ENCODE measurements at places on chromosomes 12 and 14.

DNA sequence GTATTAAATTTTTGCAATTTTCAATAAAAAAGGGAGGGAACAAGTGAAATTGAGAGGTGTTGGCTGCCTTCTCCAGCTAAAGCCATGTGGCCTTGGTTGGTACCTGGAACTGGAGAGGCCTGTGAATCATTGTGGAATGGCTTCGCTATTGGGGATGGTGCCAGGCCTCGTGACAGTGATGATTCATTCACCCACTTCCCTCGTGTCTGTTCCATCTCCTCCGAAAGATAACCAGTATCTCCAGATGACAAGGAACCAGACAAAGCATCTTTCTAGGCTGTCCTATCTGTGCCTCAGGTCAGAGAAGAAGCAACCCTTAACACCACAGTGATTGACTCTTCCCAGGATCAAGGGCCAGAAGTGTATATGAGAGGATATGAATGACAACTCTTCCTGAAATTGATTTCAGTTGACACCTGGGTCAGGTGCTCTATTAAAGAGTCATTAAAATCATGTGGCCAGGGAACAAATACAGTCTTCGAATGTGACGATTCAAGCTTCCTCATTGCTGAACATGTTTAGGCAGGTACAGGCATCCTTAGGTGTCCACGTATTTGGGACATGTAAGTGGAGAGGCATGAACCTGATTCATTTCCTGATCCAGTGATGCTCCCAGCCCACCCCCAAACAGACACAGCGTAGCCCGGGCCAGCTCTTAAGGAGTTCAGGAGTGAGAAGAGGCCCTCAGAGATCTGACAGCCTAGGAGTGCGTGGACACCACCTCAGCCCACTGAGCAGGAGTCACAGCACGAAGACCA lies at the start of gene RNASE7:
Gene RNASE7 (plus strand): TSS at position 687 of the 758 bp plus-strand sequence. CDS start 631 bp downstream, outside the sequence.
- no peak for DNase-seq

DNA sequence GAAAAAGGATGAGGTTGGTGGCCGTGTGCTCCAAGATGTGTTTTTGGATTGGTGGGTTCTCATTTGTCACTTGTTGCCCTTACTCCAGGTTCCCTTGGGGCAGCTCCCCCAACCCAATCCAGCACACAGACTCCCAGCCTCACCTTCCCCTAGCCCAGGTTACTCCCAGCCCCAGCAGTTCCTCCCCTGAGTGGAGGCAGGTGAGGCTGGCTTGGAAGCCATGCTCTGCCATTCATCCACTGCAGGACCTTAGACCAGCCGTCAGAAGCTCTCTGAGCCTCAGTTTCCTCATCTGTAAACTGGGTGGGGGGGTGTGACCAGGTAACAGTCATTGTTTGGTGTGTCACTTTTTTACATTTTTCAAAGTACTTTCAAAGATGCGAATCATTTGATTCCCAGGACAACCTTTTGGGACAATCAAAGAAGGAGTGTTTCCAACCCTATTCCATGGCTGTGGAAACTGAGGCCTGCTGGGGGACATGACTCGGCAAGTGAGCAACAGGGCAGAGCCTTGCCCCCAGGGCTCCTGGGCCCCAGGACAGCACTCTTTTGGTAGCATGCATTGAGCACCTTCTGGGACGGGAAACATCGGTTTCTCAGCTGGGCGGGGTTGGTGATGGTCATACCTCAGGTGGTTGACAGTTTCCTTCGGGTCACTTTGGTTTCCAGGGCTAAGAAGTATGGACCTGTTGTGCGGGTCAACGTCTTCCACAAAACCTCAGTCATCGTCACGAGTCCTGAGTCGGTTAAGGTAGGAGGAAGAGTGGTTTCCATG lies 7.2 kb downstream of the CYP46A1 start:
- no peak for DNase-seq

- no peak for DNase-seq
These were observed 28.2 kb downstream of the EEA1 start for GRCh38 chr12:92900941-92901340.

DNA sequence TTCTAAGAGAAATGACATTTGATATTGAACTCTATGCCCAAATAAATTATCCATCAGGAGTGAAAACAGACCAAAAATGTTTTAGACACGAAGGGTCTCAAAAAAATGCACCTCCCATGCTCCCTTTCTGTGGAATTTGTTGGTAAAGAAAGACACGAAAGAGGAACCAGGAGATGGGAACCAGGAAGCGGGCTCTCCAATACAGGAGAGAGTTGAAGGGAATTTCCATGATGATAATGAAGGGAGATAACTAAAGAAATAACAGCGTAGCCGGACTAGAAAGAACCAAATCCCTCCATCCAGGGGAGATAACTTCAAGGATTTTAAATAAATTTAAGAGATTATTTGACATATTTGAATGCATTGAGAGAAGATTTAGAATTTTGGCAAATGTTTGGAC lies 183.0 kb downstream of the DUSP6 start:
- no peak for DNase-seq

DNA sequence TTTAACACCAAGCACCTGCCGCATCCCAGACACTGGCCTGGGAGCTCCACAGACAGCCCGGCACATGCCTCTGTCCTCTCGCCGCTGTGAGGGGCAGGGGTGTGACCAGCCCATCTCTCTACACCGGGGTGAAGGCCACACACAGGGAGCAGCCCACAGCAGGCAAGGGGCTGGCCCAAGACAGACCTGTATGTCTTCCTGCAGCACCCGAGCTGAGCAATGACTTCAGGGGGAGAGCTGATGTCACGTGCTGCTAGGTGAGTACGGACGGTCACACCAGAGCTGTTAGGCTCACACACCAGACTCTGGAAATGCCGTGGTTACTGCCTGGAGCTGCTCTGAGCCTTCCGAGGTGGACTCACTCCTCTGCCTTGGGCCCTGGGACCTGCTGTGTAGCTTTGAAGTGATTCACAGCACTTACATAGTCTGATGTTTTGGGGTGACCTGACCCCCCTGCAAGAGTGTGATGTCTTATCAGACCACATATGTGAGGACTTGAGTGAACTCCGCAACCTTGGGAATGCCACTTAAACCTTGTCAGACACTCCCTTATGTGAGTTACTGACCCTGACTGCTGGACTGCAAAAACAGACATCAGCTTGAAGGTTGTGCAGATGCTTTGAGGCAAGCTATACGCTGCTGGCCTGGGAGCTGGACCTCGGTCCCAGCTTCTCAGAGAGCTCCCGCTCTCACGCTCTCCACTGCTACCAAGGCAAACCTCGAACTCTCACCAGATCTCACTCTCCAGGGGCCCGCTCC lies 1.8 kb downstream of the XRCC3 start:
- no peak for DNase-seq

GRCh38 chr12:49323524-49324097 lies 556 bp downstream of the TROAP start:
- DNase-seq, result no peak

DNA sequence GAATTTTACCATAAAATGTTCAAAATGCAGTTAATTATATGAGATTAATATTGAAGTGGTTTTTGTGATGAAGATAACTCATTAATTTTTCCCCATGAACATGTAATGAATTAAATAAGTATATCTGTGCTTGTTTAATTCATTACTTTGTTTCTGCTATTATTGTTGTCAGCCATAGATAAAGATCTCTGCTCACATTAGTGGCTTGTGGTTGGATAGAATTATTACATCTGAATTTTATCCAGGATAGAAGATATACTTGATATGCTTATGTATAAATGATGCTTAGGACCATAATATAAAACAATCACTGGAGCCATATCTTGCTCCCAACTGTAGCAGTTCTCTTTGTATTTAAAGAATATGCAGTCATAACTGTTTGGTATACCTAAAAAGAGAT lies 18.5 kb downstream of the TSPAN19 start:
- DNase-seq, result no peak

GRCh38 chr14:92883066-92883465 lies 39.9 kb upstream of the CHGA start:
- no peak for DNase-seq

- no peak for DNase-seq
These were observed 272.0 kb downstream of the RPAP3 start for GRCh38 chr12:47433876-47434275.

- no peak for DNase-seq
These were observed 33.7 kb downstream of the TCTN1 start for GRCh38 chr12:110647631-110648040.

GRCh38 chr12:22687361-22688076 lies 62.5 kb downstream of the ETNK1 start:
- peak; percentile 51 for DNase-seq

- no peak for DNase-seq
These were observed 172.4 kb upstream of the RTL1 start for GRCh38 chr14:101075801-101076413.

- DNase-seq, result no peak
These were observed 1.4 kb downstream of the ETNK1 start for GRCh38 chr12:22626406-22626805.

GRCh38 chr14:33642080-33642479 lies 308.8 kb downstream of the EGLN3 start:
- no peak for DNase-seq

DNA sequence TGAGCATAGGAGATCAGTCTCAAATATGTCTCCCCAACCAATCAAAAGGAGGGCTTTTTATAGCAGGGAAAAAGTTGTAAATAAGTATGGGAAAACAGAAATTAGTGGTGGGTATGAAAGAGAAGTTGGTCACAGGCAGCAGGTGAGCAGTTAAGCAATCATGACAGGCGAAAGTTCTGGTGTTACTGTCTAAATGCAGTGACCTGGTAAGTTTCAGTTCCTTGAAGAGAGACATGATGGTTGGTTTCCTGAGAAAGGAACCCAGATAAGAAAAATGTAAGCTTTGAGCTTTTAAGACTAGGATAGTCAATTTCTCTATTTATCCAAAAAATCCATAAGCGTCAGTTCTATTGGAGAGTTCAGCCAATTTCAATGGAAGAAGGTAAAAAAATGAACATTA lies 466.2 kb upstream of the FLRT2 start:
- no peak for DNase-seq

DNA sequence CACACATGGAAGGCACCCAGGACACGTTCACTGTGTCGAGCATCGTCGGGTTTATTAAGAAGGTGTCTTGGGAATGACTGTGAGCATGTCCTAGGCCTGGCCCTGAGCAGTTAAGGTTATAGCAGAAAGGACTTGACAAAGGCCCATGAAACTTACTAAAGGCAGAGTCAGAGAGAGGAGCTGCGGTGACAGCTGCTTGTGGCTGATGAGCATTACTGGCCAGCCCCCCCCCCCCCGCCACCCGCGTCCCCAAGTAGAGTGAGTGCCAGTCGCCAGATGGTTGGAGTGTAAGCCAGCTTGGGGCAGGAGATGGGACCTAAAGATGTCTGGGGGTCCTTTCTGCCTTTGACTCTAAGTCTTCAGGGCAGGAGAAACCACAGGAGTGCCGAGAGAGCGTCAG lies 169.9 kb downstream of the TSPAN9 start:
- no peak for DNase-seq

DNA sequence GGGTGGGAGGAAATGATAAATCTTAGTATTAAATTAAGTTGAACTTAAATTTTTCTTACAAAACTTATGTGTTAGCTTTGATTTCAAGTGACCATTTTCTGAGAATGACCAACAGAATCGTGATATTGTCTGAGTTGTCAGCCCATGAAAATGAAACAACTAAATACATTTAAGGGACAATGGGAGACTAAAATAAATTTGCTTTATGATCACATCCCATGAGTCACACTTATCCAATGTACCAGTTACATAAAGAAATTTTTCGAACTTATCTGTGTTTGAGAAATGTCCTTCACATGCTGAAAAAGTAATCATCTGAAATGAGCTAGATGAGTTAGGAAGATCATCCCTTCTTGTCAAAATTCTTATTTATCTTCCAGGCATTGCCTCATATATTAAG lies 415.9 kb upstream of the SYT1 start:
- DNase-seq, result no peak

- no peak for DNase-seq
These were observed 6.9 kb downstream of the C12orf75 start for GRCh38 chr12:105337391-105337790.

GRCh38 chr12:65470256-65470655 lies 191.8 kb downstream of the MSRB3 start:
- no peak for DNase-seq

DNA sequence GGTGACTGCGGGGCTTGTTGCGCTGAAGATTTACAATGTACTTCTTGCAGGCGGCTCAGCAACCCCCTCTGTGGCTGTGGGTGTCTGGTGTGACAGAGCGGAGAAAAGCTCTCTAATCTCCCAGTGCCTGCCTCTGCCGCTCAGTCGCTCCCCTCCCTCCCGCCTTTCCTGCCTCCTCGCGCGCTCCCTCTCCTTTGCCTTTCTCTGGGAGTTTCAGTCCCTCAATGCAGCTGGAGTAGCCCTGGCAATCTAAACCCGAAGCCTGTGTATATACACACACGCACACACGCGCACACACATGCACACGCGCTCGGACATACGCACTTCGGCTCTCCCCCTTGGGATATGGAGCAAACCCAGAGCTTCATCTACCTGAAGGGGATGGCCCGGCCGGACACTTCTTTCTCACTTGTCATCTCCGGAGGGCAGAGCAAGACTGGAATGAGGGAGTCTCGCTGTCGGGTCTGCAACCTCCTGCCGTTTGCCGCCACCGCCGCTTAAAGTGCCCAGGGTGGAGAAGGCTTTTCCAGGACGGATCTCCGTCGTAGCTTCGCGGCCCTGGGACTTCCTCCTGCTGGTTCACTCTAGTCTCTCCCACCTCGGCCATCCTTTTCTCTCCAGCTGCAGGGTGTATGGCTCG lies 599 bp upstream of the TRHDE start:
- DNase-seq, result no peak

GRCh38 chr12:19130224-19131024 lies 891 bp downstream of the PLEKHA5 start:
- DNase-seq, result no peak

DNA sequence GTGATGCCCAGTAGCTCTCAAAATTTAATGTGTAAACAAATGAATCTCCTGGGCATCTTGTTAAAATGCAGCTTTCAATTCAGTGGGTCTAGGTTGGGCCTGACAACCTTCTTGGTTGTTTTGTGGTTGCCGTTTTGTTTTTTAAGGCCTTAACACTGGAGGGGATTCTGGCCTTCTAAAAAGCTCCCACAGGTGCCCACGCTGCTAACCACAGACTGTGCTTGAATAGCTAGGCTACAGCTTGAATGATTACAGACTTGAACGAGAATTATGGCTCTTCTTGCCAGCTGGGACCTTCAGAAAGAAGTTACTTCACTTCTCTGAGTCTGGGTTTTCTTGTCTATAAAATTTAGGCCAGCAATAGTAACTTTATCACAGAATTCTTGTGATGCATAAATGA lies 1.3 kb upstream of the FLVCR2 start:
- DNase-seq, result no peak

DNA sequence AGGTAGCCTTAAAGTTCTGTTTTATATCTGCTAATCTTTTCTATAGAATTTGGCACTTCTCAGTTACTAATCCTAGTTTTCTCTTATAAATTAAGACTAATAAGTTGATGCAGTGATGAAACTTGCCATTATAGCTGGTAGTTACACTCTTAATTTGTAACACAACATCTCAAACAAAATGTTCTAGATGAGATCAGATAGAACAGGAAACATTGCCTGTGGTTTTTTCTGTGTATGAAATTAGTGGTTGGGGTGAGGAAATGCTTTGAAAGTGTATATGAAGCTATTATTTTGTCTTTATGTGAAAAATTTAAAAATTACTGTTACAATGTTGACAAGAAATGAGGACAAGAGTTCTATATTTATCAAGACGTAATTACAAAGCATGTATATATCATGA lies 91.9 kb downstream of the PCNX1 start:
- DNase-seq, result no peak
